ENCODE measurements at places on chromosomes 6 and 20.

- DNase-seq, result no peak
Measured at GRCh38 chr6:35218021-35218420, 4.3 kb downstream of the SCUBE3 start.

- DNase-seq, result no peak
Measured at GRCh38 chr20:61628480-61628879, 376.4 kb downstream of the CDH4 start.

DNA sequence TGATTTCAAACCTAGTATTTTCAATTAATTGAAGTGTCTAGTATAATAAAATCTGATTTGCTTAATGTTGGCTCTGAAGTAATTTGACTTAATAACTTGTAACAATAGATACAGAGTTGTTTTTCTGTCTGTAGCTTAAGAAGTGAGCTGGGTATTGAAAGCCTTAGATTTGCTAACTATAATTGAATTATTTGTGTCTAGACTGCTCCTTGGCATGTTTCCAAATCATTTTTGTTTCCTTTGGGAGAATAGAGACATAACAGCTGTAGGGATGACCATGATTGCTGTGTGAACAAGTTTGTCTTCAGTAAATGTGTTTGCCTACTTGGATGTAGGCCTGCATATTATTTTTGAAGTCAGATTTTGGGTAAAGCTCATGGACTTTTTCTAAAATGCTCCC, 115.4 kb downstream of the SCAF8 start:
- DNase-seq, result no peak

DNA sequence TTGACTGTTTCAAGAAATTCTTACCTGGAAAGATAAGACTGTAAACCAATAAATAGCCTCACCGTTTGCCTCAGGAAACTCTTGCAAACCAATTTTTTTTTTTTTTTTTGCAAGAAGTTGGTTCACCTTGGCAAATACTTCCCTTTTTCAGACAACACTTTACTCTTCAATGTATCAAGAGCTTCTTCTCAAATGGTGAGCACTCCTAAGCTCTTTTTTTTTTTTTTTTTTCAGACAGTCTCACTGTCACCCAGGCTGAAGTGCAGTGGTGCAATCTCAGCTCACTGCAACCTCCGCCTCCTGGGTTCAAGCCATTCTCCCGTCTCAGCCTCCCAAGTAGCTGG, 22.7 kb upstream of the SNTA1 start:
- no peak for DNase-seq

- no peak for DNase-seq
Measured at GRCh38 chr6:33578164-33578563, 1.9 kb downstream of the BAK1 start.

- DNase-seq, result no peak
Measured at GRCh38 chr20:20781029-20781428, 68.6 kb upstream of the RALGAPA2 start.

- DNase-seq, result no peak
Measured at GRCh38 chr6:23905133-23905815, 220.7 kb upstream of the NRSN1 start.

GRCh38 chr6:34512738-34513115, 43.4 kb downstream of the SPDEF start:
- DNase-seq, result no peak

DNA sequence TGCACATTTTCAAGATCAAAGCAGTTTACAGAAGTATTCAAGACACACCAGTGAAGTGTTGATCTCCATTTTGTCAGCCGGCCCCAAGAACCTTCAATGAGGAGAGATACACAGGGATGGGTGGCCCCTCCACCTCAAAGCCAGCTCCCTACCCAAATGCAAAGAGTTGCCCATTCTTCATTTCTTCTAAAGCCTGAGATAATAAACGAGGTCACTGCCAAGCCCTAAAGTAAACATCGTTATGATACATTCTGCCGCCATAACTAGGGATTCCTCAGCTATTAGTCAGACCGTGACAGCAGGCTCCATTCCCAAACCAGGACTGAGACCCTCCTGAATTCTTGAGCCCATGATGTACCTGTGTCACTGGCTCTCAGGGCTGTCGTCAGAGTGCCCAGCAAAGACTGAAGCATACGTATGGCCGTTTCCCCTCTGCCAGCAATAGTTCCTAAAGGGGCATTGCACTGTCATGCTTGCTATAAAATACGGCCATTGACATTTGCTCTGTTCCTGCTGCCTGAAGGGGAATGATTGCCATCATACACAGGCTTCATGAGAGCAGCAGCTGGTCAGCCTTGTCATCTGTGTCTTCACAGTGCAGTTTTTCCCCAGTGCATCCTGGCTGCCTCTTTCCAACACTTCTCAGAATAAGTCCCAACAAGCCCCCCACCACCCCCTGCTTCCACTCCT, 41.7 kb downstream of the ISM1 start:
- DNase-seq, result no peak

GRCh38 chr6:131048933-131049515, 14.0 kb downstream of the EPB41L2 start:
- no peak for DNase-seq

DNA sequence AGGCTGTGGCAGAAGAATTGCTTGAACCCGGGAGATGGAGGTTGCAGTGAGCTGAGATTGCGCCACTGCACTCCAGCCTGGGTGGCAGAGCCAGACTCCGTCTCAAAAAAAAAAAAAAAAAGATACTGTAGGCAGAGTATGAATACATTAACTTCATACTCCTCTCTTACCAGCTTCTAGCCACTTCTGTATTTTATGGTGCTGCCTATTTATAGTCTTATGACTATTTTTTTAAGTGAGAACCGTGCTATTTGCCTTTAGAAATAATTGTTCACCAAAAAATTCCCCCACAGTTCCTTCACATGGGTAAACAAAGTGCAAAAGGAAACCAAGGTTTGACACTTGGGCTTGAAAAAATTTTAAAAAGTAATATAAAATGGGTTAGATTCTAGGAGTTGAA, 1.5 kb upstream of the SNRNP48 start:
- no peak for DNase-seq

DNA sequence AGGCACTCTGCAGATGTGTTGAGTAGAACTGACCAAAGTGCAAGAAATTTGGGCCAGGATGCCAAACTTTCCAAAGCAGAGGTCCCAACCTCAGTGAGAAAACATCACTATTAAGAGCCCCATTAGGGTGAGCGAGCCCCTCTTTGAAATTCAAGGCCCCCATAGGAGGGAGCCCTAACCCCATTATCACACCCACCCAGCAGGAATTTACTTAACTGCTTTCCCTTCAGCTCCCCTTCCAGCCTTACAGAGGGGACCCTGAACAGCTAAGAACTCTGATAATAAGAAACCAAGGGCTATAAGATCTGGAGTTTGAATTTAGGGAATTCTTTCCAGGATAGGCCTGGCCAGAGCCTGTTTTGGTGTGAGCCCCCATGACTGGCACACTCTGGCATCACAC, 130.6 kb downstream of the NFATC2 start:
- no peak for DNase-seq

DNA sequence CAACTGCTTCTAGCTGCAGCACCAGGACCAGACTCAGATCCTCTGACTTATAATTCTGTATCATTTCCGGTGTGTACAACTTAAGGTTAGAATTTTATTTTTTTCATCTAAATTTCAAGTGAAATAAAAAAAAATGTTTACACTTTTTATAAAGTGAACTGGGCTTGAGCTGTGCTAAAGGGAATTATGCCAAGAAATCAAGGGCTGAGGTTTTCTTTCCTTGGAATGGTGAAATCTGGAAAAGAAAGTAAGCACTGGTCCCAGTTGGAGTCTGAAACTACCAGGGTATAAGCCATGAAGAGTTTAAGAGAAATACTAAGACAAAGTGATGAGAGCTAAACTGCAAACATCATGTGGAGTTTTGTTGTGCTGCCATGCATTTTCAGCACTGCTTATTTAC, 21.7 kb upstream of the FYN start:
- DNase-seq, result no peak

DNA sequence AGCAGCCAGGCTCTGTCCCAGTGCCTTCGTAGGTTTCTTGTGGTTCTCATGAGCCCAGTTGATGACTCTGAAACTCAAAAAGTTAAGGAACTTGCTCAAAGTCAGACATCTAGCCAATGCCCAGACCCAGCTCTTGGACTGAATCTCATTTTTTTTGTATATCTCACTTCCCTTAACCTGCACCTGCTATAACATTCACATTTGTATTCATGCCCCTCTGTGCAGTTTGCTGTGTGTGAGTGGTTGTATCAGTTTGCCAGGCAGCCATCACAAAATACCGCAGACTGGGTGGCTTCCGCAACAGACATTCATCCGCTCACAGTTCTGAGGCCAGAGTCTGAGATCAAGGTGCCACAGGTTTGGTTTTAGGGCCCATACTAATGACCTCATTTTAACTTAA, 49.9 kb downstream of the IPCEF1 start:
- no peak for DNase-seq

DNA sequence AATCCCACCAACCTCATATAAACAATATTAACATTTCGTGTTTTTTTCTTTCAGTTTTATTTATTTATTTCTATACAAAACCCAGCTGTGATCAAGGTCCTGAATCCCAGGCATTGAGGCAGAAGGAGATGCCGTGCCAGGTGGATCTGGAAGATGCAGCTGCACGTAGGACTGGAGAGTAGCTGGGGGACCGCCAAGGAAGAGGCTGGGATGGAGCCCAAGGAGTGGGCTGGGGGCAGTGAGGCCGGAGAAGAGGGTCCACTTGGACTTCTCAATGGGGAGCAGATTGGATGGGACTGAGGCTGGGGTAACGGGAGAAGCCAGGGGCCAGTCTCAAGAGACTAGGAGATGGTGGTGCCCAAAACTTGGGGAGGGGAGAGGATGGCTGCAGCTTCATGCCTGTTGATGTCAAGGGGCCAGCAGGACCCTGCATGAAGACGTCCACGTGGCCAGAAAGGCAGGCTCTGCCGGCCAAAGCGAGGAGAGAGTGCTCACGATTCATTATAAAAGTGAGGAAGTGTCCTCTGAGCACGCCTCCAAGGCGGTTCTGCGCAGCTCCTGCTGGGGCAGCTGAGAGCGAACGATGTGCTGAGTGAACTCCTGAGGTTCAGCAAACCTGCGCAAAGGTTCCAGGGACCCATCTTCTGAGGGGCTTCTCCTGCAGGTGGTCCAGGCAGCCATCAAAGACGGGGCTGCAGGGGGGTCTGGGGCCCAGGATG, 110.3 kb downstream of the BMP7 start:
- no peak for DNase-seq

DNA sequence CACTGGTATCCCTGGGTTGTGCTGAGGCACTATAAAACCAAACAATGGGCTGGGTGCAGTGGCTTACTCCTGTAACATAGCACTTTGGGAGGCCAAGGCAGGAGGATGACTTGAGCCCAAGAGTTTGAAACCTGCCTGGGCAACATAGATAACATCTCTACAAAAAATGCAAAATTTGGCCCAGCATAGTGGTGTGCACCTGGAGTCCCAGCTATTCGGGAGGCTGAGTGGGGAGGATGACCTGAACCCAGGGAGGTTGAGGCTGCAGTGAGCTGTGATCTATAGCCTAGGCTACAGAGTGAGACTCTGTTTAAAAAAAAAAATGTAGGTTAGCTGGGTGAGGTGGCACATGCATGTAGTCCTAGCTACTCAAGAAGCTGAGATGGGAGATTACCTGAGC, 7.7 kb upstream of the SLC4A11 start:
- DNase-seq, result no peak

GRCh38 chr6:29702519-29703103, 20.6 kb upstream of the HLA-F start:
- DNase-seq, result no peak

DNA sequence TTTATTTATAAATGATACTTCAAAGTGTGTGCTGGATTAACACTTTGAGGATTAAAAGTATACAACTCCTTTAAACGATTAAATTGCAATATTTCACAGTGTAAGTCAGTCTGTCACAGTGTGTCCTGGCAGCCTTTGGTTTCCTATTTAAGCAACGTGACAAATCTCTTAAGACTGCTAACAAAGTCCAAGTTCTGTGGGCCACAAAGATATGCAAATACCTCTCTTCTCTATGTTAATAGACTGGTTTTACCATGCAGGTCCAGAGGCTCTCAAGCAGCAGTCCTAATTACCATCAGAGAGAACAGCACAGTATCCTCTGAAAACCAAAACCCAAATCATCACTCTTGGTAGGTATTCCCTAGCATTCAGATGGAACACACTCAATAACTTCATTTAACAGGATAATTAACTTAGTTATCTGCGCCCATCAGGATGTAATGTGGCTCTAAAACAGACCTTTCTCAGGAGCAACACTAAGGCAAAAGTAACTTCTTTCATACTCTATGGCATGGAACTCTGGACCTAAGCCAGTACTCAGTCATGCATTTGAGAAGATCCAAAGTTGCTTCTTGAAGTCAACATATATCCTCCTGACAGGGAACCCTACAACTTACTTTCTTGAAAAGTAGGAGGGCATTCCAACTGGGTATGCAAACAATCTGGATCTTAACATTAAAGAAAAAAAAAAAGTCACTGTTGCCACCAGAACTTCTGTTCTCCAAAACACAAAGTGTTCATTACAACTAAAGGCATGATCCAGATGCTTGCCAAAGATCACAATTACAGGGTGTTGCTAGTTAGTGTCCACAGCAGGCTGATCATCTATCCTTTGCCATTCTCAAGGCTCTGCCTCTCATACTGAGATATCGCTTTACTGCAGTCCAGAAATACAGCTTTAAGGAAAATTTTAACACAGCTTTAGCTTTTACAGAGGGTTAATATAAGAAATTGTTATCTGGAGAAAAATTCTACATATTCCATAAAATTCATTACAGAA, 53.2 kb downstream of the MAN1A1 start:
- DNase-seq, result no peak

DNA sequence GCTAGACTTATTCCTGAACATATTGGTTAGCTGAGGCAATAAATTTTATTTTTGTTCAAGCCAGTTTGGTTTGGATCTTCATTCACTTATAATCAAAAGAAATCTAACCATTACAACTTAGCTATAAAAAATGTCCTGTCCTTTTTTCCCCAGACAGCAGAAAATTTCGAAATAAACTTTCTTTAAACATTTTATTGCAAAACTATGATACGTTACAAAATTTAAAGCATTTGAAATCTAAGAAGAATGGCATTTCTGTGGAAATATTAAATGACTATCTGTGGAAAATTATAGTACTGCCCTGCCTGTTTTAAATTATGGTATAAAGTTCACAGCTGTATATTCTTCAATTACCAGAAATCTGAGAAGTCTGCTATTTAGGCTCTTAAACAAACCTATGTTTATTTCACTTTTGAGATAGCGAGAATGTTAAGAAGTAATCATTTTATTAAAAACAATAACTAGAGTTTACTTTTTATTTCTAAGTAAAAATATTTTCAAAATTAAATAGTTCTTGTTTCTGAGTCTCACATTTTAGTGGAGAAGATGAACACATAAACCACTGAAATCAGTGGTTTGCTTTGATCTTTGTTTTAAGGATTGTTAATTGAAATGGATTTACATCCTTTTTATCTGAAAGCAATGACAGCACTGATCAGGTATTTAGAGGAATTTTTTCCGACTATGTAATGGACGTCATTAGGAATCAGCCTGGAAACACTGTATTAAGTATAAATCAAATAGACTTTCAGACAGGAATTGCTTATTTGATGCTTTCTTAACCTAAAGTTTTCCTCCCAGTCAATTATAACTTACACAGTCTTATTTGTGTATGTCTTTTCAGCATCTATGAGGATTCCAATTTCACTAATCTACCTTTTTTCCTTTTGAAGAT, 553.7 kb downstream of the COL12A1 start:
- no peak for DNase-seq

GRCh38 chr20:23367770-23368169, 5.8 kb downstream of the GZF1 start:
- DNase-seq, result no peak
